MCF 10A (cell line): ENCODE measurements at places on chromosomes 16 and 17. TPM values are rescaled to one million over a fixed set of nuclear protein-coding genes. Genes with fewer than 3 reads are reported as not detected.
A peak's percentile ranks its signal among the peaks of the same experiment; 100 is the strongest.

DNA sequence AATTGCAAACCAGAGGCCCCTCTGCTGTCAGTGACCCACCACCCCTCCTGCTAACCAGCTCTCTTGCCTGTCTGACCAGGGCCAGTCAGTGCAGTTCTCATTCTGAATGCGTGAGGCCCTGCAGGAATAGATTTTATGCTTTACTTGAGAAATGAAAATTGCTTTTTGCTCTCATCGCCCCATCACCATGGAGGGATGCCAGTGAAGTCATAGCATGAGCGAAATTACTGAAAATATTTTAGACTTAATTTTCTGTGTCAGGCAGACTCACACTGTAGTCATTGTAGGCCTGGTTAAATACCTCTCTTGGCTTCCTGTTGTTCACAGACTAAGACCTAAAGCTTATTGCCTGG lies 490.5 kb upstream of the CDH5 start:
- no peak overlapping the region for H3K27ac ChIP-seq
- no peaks in the 10 kb centered on the region for H3K4me1 ChIP-seq
- H3K4me3 ChIP-seq: no peak overlapping the region
- H3K36me3 ChIP-seq: no peaks in the 10 kb centered on the region
- DNase-seq: no peak

DNA sequence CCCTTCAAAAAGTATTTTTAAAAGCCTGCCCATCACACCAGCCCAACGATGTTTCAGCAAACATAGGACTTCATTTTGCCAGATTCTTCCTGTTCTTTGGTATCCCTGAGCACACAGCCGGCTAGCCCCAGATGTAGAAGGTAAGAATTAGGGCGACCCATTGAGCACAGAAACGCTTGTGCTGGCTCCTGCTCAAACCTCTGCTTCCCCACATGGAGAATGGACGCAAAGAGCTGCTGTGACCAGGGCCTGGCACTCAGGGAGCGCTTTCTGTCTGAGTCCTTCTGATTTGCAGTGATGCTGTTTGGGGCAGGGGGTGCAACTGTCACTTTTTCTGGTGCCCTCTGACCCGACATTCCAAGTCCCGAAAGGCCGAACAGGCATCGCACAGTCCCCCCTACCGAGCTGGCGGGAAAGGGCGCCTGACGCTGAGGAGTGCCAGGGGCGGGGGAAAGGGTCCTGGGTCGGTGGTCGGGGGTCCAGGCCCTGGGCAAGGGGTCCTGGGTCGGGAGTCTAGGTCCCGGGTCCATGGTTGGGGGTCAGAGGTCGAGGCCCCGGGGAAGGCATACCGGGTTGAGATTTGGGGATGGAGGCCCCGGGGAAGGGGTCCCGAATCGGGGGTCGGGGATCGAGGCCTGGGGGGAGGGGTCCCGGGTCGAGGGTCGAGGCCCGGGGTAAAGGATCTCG lies 930 bp downstream of the CHMP1A start:
- peak overlapping the region; percentile 85 for H3K27ac ChIP-seq
- no peak for DNase-seq
- H3K36me3 ChIP-seq: peaks cover 38% of the 10 kb centered on the region
- H3K4me1 ChIP-seq: peaks cover 7% of the 10 kb centered on the region

GRCh38 chr16:81451753-81452680 lies 7.4 kb downstream of the CMIP start:
- H3K4me1 ChIP-seq: peaks cover 38% of the 10 kb centered on the region
- no peak for DNase-seq
- no peaks in the 10 kb centered on the region for H3K27me3 ChIP-seq
- H3K4me3 ChIP-seq: no peak overlapping the region
- H3K36me3 ChIP-seq: peaks cover 4% of the 10 kb centered on the region
- H3K27ac ChIP-seq: no peak overlapping the region

GRCh38 chr17:74478420-74479100 lies 12.1 kb downstream of the CD300A start:
- H3K4me1 ChIP-seq: no peaks in the 10 kb centered on the region
- no peak overlapping the region for H3K4me3 ChIP-seq
- DNase-seq: no peak
- H3K36me3 ChIP-seq: no peaks in the 10 kb centered on the region
- H3K27ac ChIP-seq: no peak overlapping the region

DNA sequence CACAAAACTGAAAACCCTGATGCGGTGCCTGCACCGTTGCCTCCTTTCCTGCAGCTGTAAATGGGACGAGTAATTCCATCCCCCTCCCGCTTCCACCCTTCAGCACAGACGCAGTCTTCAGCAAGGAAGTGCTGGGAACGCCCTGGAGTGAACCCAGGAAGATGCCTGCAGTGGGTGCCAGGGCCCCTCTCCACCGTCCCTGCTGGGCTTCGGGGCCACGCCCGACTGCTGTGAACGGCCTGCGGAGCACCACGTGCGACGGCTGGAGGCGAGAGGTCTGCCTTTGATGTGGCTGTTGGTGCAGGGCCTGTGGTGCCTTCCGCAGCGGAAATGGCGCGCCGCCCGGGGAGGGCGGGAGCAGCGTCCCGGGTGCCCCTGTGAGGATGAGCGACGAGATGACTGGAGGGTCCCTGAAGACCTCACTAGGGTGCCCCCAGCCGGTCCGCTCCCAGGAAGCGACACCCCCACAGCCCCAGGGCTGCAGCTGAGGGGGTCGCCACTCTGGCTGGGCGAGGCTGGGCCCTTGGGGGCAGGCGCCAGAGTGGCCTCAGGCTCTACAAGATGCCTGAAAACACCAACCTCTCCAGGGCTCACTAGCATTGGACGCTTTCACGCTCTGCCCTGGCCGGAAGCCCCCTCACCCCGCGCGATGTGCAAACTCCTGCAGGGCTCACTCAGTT lies 749 bp upstream of the MC1R start:
- peak overlapping the region; percentile 57 for H3K4me3 ChIP-seq
- DNase-seq: peak; percentile 85
- H3K27ac ChIP-seq: no peak overlapping the region
- H3K4me1 ChIP-seq: peaks cover 17% of the 10 kb centered on the region
- H3K27me3 ChIP-seq: no peaks in the 10 kb centered on the region
- peaks cover 18% of the 10 kb centered on the region for H3K36me3 ChIP-seq

DNA sequence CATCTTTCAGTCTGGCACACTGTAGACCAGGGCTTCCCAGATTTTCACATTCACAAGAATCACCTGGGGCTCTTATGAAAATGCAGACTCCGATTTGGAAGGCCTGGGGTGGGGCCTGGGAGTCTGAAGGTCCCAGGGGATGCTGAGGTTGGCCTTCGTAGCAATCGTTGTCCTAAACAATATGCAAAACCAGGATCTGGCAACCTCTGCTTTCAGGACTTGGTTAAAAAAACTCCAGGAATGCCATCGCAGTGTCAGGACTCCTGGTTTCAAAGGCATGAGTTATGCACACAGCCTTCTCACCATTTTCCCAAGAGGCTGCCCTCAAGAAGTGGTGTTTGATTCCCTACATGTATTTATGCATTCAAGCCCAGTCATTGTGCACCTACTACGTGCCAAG lies 6.7 kb downstream of the CLEC19A start:
- peaks cover 5% of the 10 kb centered on the region for H3K4me1 ChIP-seq
- peaks cover 35% of the 10 kb centered on the region for H3K27me3 ChIP-seq
- no peak overlapping the region for H3K4me3 ChIP-seq

GRCh38 chr16:85498607-85499006 lies 114.5 kb upstream of the GSE1 start:
- H3K27me3 ChIP-seq: no peaks in the 10 kb centered on the region
- H3K4me3 ChIP-seq: no peak overlapping the region
- no peaks in the 10 kb centered on the region for H3K4me1 ChIP-seq
- no peak overlapping the region for H3K27ac ChIP-seq
- no peaks in the 10 kb centered on the region for H3K36me3 ChIP-seq

- H3K27me3 ChIP-seq: no peaks in the 10 kb centered on the region
- no peak overlapping the region for H3K4me3 ChIP-seq
- no peak for DNase-seq
- no peaks in the 10 kb centered on the region for H3K4me1 ChIP-seq
Measured at GRCh38 chr16:4641895-4642294, 17.3 kb downstream of the MGRN1 start.

DNA sequence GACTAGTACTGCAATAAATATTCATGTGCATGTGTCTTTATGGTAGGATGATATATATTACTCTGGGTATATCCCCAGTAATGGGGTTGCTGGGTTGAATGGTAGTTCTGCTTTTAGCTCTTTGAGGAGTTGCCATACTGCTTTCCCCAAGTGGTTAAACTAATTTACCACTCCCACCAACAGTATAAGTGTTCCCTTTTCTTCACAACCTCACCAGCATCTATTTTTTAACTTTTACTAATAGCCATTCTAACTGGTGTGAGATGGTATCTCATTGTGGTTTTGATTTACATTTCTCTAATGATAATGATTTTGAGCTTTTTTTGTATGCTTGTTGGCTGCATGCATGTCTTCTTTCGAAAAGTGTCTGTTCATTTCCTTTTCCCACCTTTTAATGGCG lies 32.9 kb downstream of the ITGAM start:
- no peaks in the 10 kb centered on the region for H3K4me1 ChIP-seq
- peaks cover 3% of the 10 kb centered on the region for H3K27me3 ChIP-seq
- no peak for DNase-seq
- H3K27ac ChIP-seq: no peak overlapping the region

GRCh38 chr17:7460850-7461660 lies 16.2 kb downstream of the CHRNB1 start:
- no peak overlapping the region for H3K4me3 ChIP-seq
- peaks cover 58% of the 10 kb centered on the region for H3K36me3 ChIP-seq
- no peaks in the 10 kb centered on the region for H3K27me3 ChIP-seq
- H3K27ac ChIP-seq: no peak overlapping the region
- no peak for DNase-seq

DNA sequence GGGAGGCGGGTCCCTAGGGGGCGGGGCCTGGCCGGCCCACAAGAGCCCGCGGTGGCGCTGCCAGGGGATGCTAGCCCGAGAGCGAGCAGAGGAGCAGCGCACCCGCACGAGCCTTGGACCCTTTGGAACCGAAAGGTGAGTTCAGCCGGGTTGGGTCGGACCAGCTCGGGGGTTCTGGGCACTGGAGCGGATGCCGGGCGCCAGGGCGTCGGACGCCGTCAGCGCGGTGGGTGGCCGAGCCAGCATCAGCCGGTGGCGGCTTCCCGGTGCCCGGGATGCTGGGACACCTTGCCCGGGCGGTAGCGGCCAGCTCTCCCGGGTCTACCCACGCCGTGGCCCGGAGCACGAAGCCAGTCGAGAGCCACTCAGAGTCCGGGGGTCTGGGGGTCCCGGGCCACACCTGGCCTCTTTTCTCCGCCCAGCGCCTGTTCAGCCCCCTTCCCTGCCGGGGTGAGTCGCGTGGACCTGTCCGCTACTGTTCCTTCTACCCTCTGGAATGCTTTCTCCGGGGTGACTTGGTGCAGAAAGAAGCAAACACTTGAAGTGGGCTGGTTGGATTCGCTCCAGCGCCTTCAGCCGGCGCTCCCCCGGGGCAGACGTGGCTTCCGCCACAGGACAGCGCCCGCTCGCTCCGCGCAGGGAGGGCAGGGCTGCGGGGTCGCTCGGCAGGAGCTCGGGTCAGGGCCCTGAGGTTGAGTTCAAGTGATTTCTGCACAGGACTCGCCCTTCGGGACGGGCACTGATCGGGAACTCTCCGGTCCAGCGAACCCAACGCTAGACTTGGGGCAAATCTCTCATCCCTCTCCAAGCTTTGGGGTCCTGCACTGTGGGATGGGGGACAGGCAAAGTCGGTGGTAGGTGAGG lies at the start of gene SCNN1G:
Gene SCNN1G, plus strand, starts transcription at position 67 of the 864 bp plus-strand sequence. CDS start 3,527 bp downstream, outside the sequence.
- peaks cover 35% of the 10 kb centered on the region for H3K36me3 ChIP-seq
- no peaks in the 10 kb centered on the region for H3K27me3 ChIP-seq
- peak within 1 kb of the TSS; percentile 35 for H3K27ac ChIP-seq

DNA sequence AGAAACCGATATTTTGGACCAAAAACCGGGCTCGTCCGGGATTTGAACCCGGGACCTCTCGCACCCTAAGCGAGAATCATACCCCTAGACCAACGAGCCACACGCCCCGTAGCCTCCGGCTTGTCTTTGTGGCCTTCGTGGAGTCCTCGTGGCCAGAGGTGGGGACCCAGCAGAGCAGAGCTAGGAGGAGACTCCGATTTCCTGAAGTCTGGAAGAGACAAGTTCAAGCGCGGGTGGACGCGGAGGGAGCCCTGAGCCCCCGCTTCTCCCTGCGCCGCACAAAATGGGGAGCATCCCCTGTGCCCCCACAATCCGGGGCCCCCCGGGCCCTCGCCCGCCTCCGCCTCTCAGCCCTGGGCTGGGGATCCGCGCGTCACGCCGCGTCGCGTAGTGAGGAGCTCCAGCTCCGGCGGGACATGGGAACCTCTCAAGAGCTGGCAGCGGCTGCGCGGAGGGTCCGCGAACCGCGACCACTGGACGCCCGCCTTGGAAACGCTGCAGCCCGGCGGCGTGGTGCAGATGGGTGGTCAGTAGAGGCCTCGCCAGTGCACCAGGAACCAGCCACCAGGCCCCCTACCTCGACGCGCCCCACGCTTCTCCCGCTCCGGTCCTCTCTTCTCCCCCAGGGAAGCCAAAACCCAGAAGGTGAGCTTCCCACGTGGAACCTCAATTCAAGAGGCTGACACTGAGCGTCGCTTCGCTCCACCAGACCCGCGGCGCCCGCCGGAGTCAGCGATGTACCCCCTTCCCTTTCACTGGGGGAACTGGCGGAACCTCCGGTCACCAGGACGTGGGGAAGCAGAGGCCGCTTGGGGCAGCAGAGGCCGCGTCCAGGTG lies 5.2 kb upstream of the OR1F1 start:
- peak; percentile 72 for DNase-seq
- peaks cover 19% of the 10 kb centered on the region for H3K36me3 ChIP-seq
- no peaks in the 10 kb centered on the region for H3K27me3 ChIP-seq

GRCh38 chr17:78998311-78999055 lies 11.1 kb downstream of the CANT1 start:
- no peaks in the 10 kb centered on the region for H3K4me1 ChIP-seq
- H3K36me3 ChIP-seq: peaks cover 46% of the 10 kb centered on the region
- no peak overlapping the region for H3K4me3 ChIP-seq
- no peak overlapping the region for H3K27ac ChIP-seq

GRCh38 chr17:77542551-77543490 lies 402.1 kb downstream of the SEC14L1 start:
- H3K36me3 ChIP-seq: no peaks in the 10 kb centered on the region
- no peak overlapping the region for H3K27ac ChIP-seq
- H3K4me1 ChIP-seq: no peaks in the 10 kb centered on the region
- H3K27me3 ChIP-seq: peaks cover 38% of the 10 kb centered on the region

The TOM1L1 gene
- total RNA-seq: 123 and 157 TPM in 2 replicates

The MYO15B gene
- total RNA-seq: 10.9 and 16.9 TPM in 2 replicates

The TP53TG3F gene
- not detected in 2 replicates for total RNA-seq

The HAS3 gene
- total RNA-seq: 0.72 and 2.8 TPM in 2 replicates

The SLC4A1 gene
- total RNA-seq: not detected in 2 replicates

The PKMYT1 gene
- 16.9 and 34.7 TPM in 2 replicates for total RNA-seq

The KCTD19 gene
- not detected in 2 replicates for total RNA-seq

The PYDC1 gene
- total RNA-seq: not detected in 2 replicates

The TMEM100 gene
- 1.1 and 1.7 TPM in 2 replicates for total RNA-seq
